ENCODE measurements at places on chromosomes 5 and 9. TPM values are rescaled to one million over a fixed set of nuclear protein-coding genes. Genes with fewer than 3 reads are reported as not detected.

The BNC2 gene
- 14.9 TPM for total RNA-seq

DNA sequence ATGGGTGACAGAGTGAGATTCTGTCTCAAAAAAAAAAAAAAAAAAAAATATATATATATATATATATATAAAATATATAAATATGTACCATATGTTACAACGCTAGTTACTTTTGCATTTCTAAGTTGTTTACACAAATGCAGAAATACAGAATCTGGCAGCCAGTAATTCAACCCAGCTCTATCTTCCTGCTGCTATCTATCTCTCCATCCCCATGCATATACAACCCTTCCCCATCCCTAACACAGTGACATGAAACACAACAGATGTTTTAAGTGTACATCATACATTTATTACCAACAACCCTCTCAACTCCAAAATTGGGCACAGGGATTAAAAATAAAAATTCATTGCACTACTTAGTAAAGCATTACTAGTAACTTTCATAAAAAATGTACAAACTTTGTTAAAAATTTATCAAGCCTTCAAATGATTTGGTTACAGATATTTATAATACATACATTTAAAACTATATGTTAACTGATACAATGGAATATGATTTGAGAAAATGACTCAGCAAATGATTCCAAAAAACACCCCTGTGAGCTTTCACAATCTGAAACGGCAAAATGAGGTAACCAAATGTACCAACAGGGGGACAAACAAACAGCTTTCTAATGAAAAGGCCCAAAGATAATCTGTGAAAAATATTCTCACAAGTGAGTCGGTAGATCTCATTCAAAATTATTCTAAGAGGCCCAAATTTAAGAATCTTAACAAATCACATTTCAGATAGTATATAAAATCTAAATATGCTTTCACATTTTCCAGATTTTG, 63.8 kb downstream of the RNF38 start:
- no peak overlapping the region for H3K4me3 ChIP-seq
- no peaks in the 10 kb centered on the region for H3K27me3 ChIP-seq
- H3K4me1 ChIP-seq: peaks cover 6% of the 10 kb centered on the region
- H3K36me3 ChIP-seq: peaks cover 28% of the 10 kb centered on the region

- no peak overlapping the region for H3K4me3 ChIP-seq
- H3K36me3 ChIP-seq: no peaks in the 10 kb centered on the region
- no peaks in the 10 kb centered on the region for H3K27me3 ChIP-seq
- no peak for DNase-seq
- H3K27ac ChIP-seq: no peak overlapping the region
Measured at GRCh38 chr9:135359764-135360163, 119.8 kb upstream of the PPP1R26 start.

DNA sequence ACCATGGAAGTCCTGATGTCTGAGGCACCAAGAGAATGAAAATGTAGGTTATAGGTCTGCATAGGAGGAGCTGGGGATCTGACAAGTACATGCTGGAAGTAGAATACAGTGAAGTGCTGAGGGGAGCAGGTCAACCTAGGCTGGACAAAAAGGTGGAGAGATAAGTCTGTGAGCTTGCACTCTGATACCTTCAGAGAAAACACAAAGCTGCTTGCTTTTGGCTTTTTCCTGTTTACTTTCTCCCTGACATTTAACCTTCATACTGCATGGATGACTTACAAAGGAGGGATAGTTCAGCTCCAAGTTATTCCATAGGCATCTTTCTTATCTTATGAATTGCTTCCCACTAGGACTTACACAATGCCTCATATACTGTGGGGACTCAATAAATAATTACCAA, 256.7 kb upstream of the NREP start:
- no peak for DNase-seq
- H3K27ac ChIP-seq: no peak overlapping the region
- no peaks in the 10 kb centered on the region for H3K4me1 ChIP-seq
- H3K4me3 ChIP-seq: no peak overlapping the region
- H3K27me3 ChIP-seq: no peaks in the 10 kb centered on the region
- H3K36me3 ChIP-seq: no peaks in the 10 kb centered on the region

DNA sequence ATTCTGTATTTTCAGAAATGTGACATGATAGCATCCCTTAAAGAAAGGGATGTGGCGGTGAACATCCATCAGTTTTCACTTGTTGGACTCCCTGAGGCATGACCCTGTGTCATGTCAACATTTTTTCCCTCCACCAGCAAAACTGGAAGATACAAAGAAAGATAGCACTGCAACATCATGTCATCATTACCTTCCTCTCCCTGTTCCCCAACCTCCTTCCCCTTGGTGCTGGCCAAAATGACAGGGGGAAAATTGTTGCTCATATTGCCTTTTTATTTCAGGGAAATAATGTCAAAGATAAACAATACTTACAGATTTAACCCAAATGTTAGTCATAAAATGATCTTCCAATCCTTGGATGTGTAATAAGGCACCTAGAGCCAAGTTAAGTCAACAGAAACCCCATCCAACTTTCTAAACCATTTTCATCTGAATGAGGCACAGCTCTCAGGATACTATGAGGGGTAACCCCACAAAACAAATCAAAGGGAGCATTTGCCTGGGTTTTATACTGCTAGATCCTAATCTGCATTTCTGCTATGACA, 644.3 kb downstream of the ACTL7B start:
- no peak overlapping the region for H3K4me3 ChIP-seq
- H3K36me3 ChIP-seq: no peaks in the 10 kb centered on the region
- no peak overlapping the region for H3K27ac ChIP-seq
- H3K27me3 ChIP-seq: no peaks in the 10 kb centered on the region
- DNase-seq: no peak
- H3K4me1 ChIP-seq: no peaks in the 10 kb centered on the region

GRCh38 chr5:234450-234849, 16.3 kb downstream of the SDHA start:
- no peaks in the 10 kb centered on the region for H3K4me1 ChIP-seq
- no peak for DNase-seq
- H3K4me3 ChIP-seq: no peak overlapping the region
- H3K36me3 ChIP-seq: peaks cover 64% of the 10 kb centered on the region
- no peak overlapping the region for H3K27ac ChIP-seq

GRCh38 chr5:142925795-142926194, 155.6 kb downstream of the ARHGAP26 start:
- peaks cover 7% of the 10 kb centered on the region for H3K4me1 ChIP-seq
- H3K4me3 ChIP-seq: no peak overlapping the region
- no peak for DNase-seq
- H3K27me3 ChIP-seq: no peaks in the 10 kb centered on the region

DNA sequence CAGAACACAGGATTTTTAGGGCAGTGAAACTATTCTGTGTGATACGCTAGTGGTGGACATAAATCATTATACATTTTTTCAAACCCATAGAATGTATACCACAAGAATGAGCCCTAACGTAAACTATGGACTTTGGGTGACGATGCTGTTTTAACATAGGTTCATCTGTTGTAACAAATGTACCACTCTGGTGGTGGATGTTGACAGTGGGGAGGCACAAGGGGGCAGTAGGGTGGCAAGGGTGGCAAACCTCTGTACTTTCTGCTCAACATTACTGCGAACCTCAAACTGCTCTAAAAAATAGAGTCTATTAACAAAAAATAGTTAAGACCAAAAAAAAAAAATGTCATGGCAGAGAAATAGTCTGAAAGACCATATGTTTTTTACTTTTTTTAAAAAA, 9.1 kb upstream of the MVB12B start:
- no peak overlapping the region for H3K27ac ChIP-seq
- H3K36me3 ChIP-seq: no peaks in the 10 kb centered on the region
- DNase-seq: no peak
- no peak overlapping the region for H3K4me3 ChIP-seq
- no peaks in the 10 kb centered on the region for H3K4me1 ChIP-seq
- H3K27me3 ChIP-seq: no peaks in the 10 kb centered on the region

GRCh38 chr5:14379739-14380497, 201.7 kb upstream of the OTULINL start:
- H3K27ac ChIP-seq: no peak overlapping the region
- H3K4me3 ChIP-seq: no peak overlapping the region
- no peak for DNase-seq

- no peaks in the 10 kb centered on the region for H3K4me1 ChIP-seq
- no peak overlapping the region for H3K27ac ChIP-seq
- H3K4me3 ChIP-seq: no peak overlapping the region
- H3K27me3 ChIP-seq: no peaks in the 10 kb centered on the region
- DNase-seq: no peak
- H3K36me3 ChIP-seq: no peaks in the 10 kb centered on the region
Measured at GRCh38 chr5:171647904-171648260, 137.7 kb upstream of the SMIM23 start.

GRCh38 chr5:135975122-135975521, 20.3 kb upstream of the LECT2 start:
- no peaks in the 10 kb centered on the region for H3K4me1 ChIP-seq
- H3K4me3 ChIP-seq: no peak overlapping the region
- no peaks in the 10 kb centered on the region for H3K27me3 ChIP-seq
- H3K27ac ChIP-seq: no peak overlapping the region
- no peaks in the 10 kb centered on the region for H3K36me3 ChIP-seq

- H3K4me3 ChIP-seq: no peak overlapping the region
- no peaks in the 10 kb centered on the region for H3K36me3 ChIP-seq
- DNase-seq: no peak
- no peak overlapping the region for H3K27ac ChIP-seq
- H3K27me3 ChIP-seq: no peaks in the 10 kb centered on the region
Measured at GRCh38 chr9:125472562-125472925, 210.9 kb downstream of the GAPVD1 start.
